ENCODE measurements at places on chromosomes 2 and 18.

DNA sequence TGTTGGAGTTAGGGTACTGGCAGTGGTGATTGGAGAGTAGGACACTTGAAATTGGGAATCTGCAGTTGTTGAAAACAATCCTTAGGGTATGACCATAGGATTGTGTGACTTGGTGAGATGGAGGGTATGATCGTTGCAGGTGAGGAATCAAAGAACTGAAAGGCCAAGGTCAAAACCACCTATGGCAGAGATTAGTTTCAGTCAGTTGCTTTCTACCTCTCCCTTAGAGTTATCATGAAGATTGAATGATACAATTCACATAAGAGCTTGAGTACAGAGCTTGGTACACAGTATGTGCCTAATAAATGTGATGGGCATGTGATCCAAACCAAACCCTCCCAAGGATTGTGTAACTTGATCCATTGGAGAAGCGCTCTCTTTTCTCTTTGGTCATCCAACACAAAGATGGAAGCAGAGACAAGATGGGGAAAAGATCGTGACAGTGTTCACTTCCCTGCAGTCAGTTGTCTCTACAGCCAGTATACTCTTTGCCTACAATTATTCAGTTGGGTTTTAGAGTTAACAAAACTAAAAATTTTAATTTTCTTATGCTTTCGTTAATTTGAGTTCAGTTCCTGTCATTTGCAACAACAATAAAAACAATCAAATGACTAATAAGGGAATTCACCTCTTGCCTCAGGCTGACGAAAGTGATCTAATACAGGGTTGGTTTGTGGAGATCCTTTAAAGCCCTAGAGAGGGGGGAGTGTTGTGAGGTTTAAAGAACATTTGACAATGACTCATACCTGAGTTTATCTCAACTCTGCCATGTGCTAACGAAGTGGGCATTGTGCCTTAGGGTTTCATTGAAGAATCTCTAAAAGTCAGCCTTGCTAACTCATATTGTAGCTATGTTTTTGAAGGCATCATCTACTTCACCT lies 14.8 kb upstream of the SMAD2 start:
- DNase-seq: peak; percentile 87

DNA sequence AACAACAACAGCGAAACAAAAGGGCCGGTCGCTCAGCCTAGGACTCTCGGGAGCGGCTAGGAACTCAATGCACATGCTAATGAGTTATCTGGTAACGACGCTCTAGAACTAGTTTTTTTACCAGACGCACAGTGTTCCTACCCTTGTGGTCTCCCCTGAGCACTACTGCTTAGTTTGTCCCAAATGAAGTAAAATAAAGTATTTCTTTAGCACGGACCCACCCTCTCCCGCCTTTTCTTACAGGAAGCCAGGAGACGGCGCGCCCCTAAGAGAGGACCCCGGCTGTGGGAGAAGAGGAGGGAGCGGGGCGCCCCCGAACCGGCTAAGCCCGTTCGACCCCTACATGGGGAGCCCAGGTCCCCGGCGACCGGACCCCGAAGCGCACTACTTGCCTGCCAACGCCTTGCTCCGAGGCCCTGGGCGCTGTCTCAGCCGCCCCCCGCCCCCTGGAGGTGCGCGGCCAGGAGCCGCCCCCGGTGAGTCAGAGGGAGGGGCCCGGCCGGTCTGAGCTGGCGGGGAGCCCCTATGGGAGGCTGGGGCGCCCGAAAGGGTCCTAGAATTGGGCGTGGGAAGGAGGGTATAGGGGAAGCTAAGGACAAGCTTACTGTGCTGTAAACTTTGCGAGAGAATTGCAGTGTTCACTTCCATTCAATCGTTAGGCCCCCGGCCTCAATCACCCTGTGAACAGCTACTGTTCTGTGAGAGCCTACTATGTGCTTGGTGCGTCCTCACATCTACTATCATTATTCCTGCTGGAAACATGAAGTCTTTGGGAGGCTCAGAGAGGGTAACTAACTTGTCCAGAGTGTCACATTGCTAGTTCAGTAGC lies 3.6 kb upstream of the CAPG start:
- DNase-seq: peak; percentile 37

DNA sequence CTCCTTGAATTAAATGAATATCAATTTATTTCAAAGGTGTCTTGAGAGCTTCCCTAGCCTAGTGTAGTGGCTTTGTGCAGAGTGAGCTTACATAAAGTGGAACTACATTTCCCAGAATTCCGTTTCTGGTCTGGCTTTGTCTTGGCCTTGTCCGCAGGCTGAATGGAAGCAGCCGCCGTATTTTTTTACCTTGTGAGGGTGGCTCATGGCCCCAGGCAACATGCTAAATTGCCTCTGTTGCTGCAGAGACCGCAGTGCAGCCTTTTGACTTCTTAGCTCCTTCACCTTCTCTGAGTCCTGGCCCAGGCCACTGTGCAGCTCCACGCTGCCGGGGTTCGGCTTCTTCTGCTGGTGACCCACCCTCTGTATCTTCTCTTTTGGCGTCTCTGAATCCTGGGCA lies 114.8 kb upstream of the SLC38A11 start:
- DNase-seq: no peak

DNA sequence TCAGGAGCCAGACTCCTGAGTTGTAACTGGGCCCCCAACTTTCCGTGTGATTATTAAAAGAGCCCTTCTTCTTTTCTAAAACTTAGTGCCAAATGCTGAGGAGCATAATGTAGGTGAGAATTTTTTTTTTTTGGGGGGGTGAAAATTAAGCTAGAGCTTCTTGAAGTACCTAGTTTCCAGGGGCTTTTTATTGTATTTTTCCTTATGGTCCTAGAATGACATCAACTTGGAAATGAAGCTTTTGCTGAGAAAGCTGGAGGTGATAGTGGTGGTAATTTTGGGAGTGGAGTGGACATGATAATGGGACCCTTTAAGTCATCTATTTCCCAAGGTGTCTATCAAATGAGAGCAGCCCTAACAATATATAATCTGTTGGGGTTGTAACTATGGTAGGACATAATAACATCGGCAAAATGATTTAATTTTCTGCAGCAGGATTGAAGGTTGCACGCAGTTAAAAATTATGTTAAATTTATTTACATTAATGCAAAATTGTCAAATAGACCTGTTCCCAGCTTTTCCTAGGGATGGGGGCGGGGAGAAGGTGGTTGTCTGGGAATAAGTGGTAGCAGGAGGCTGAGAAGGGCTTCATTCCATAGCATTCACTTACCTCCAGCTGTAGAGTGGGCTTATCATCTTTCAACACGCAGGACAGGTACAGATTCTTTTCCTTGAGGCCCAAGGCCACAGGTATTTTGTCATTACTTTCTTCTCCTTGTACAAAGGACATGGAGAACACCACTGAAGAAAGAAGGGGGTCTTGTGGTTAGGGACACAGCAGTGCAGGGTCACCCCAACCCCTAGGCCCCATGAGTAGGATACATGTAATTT lies 5.7 kb downstream of the IL1B start:
- no peak for DNase-seq

GRCh38 chr2:59184276-59185020 lies 943.3 kb upstream of the FANCL start:
- DNase-seq: peak; percentile 18

DNA sequence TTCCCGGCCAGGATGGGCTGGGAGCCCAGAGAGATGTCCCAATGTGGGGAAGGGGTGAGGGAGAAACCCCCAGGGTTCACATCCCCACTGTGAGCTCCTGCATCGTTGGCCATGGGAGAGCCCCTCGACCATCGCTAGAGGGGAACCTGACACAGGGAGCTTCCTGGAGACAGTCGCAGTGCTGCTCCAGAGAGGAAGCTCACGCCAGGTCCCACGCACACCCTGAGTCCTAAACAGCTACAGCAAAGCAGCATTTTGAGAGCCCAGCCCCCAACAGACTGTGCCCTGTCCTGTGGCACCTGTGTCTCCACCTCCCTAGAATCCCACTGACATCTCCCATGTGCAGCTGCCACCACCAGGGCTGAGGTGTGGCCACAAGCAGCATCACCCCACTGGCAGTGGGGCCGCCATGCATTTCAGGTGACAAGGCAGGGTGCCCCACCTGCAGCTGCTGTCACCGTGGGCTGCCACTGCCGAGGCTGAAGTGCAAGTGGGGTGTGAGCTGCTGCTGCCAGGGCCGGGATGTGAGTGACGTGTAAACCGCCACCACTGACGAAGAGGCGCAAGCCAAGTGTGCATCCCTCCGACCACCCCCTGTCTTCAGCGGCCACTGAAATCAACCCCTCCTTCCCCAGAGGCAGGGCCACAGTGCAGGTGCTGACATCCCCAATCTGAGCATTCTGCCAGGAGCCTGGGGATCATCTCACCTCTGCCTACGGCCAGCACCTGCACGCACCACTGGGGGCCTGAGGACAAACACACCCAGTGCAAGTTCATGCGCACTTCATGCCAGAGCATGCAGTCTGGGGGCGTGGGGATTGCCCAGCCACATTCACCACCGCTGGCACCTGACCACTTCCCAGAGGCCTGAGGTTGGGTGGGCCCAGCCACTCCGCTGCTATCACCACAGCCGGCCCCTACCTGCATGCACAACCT lies 467.7 kb upstream of the SALL3 start:
- no peak for DNase-seq

DNA sequence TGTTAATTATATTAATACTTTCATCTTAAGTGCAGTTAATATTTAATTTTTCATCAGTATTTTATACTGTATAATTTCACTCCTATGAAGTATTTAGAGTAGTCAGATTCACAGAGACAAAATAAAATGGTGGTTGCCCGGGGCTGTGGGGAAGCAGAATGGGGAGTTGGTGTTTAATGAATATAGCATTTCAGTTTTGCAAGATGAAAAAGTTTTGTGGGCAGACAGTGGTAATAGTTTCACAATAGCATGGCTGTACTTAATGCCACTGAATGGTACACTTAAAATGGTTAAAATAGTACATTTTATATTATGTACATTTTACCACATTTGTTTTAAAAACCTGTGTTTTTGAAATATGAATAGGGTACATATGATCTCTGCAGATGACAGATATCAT lies 31.2 kb downstream of the CFAP221 start:
- DNase-seq: peak; percentile 74

DNA sequence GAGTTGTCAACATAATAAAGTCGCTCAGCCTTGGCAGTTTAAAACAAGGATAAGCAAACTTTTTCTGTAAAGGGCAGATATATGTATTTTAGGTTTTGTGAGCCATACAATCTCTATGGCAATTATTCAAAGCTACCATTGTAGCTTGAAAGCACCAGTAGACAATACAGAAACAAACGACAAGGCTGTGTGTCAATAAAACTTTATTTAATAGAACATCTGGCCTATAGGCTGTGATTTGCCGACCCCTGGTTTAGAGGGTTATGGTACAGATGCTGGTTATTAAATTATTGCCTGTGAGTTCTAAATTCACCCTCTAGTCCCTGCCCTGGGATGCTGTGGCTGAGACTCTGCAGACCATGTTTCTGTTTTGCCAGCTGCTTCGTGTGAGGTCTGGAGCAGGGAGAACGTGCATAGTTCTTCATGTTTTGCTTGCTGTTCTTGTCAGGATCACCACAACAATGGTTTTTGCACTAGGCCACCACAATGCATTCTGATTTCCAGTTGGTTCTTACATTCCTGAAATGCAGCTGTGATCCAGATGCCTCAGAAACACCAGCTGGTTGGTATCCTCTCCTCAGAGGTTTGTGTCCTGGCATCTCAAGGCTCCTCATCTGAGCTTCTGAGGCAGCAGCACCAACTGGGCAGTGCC lies 46.6 kb downstream of the ICOS start:
- no peak for DNase-seq

DNA sequence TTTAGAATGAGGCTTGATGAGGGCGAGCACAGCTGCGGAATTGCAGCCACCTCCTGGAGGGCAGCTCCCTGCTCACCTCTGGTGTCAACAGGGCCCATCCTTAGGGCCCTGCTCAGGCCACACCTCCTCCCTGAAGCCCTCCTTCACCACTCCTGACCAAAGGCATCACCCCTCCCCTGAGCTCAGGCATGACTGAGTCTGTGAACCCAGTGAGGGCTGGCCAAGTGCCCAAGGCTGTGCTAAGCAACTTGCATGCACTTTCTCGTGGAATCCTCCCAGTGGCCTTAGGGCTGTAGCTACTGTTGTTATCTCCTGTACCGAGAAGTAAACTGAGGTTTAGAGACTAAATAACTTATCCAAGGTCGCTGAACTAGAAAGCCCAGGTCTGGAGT lies 101.7 kb downstream of the KLHL29 start:
- no peak for DNase-seq

DNA sequence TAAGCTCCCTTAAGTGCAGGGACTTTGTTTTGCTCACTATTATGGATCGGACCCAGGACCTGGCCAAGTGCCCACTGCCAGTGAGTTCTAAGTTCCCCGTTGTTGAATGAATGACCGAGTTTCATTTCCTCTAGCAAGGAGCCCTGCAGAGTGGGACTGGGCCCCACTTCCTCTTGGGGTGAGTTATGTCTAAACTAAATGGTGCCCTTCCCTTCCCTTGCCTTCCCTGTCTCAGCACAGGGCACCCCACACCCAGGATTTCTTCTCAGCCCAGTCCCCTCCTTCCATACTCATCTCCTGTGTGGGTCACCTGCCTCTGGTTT lies 195.3 kb upstream of the HS6ST1 start:
- DNase-seq: peak; percentile 76

DNA sequence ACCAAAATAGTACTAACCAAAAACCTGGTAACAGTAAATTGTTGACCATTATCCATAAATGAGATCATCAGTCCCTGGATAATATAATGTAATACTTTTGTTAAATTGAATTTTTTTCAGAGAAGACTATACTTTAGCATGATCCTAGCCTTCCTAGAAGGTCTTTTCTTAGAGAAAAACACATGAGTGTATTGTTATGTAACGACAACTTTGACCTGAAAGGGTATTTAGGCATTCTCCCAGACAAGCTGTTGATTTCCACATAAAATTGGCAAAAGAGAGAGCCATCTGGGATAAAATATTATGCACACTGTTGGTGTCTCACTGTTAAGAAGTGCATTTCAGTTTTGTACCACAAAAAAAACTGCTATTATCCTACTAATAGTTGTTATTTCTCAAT lies 120.0 kb upstream of the MAPRE2 start:
- no peak for DNase-seq

DNA sequence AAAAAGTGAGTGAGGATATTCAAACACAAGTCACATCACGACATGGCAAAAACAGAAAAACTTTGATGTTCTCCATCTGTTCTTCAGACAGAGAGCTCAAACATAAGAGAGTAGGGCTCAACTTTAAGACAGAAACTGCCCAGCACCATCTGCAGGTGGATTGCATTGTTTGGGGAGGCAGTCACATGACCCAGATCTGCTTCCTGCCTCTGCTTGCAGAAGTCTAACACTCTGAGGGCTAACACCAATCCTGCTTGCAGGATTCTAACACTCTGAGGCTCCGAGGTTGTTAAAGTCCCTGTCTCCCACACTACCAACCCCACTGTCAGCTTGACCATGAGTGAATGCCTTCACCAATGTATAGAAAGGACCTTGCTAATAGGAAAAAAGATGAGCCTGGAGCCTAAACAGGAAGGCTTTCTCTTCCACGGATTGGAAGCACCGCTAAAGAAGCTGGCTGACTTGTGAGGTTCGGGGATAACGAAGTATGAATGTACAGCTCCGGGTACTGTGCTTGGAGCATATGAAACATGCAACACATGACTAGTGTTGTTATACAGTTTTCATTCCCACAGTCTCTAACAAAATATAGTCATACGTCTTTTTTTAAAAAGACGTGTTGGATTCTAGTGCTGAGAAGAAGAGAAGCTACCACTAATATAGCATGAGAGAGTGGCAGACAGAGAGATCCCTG lies 176.6 kb upstream of the CREB1 start:
- peak; percentile 56 for DNase-seq
